DMS 273 treated with DMSO at 0.1 percent for 48 hours (cell line): ENCODE measurements at places on chromosomes 7 and 10.

- DNase-seq, result no peak
These were observed 2.9 kb upstream of the CFAP46 start for GRCh38 chr10:132945125-132945893.

DNA sequence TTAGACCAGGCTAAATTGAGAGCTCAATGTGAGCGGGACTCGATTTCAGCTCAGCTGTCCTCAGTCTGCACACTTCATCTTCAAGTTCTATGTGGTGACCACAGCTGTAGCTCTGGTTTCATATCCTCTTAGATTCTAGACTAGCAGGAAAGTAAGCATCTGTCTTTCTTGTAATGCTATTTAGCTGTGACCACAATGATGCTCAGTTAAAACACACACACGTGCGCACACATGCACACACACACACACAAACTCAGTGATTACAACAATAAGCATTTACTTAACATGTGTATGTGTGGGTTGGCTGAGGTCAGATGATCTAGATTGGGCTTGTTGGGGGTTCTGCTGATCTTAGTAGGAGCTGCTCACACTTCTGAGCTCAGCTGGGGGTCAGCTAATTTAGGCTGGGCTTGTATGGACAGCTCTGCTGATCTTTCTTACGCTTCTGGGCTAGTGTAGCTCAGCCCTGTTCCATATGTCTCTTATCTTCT lies 82.5 kb downstream of the ZNF365 start:
- DNase-seq, result no peak

DNA sequence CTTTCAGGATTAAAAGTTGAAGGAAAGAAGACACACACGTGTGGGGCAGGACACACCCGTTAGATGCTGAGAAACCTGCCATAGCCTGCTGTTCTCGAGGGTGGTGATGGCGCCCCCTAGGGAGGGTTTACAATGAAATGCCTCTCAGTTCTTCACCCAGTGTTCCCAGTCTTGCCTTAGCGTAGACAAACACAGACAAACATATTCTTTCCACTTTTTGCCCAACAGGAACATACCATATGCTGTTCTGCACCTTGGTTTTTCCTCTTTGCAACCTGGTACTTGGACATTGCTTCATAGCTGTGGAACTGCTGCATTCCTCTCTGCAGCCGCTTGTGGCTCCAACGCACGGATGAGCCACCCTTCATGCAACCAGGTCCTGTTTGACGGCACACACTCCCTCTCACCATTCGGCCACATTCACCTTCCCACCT lies 23.3 kb upstream of the HSPA12A start:
- DNase-seq, result no peak

DNA sequence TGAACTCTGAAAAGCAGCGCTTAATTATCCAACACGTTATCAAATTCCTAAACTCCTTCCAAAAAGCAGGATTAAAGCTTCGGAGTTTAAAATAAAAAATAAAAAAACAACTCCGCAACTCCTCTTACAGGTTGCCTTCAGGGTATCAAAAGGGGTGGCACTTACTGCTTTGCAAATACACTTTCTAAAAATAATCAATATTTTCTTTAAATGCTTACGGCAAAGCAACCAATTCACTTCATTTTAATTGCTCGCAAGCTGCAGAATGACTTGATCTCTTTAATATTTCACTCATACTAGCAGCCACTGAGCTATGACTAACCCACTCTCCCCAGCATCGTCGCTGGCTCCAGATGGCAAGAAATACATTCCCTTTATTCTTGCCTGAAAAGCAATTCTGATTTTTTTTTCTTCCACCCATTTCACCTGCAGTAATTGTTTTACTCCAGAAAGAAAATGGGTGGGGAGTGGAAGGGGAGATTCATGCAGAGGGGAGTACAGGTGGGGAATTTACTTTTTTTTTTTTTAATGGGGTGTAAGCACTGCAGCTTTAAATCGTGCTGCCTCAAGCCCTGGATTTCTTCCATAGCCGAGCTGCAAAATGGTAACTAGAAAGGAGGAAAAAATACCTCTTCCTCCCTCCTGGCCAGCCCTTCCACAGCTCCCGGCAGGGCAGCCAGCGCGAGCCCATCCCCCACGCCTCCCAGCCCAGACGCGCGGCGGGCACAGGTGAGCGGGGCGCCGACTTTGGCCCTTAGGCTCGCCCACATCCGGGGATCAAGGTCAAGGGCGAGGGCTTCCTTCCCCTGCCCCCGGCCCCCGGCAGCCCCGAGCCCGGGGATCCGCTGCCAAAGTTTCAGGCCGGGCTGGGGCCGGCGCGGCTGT lies 54.2 kb upstream of the FHIP2A start:
- DNase-seq, result no peak

GRCh38 chr7:8379264-8379663 lies 54.1 kb upstream of the NXPH1 start:
- DNase-seq, result peak; percentile 81

DNA sequence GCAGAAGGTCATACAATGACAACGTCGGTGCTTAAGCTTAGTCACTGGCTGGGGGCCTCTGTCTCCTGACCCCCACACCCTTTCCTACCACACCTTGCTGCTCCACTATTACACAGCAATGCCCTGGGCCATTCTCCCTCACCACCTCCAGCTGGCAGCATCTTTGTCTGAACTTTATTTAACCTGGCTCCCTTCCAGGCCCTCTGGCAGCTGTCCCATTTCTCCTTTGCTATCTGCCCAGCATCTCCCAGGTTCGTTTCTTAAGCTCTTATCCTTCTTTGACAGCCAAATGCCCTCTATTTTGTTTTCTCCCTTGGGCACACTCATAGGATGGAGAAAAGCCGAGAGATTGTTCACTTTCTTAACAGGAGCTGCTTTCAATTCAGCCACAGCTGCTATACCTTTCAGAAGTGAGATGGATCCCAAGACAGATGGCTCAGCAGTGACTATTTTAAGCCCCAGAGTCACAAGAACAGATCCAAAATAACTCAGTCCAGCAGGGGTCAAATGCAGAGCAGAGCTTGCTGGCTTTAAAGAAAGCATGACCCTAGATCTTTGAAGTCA lies 1277.1 kb upstream of the AUTS2 start:
- DNase-seq, result peak; percentile 99

GRCh38 chr7:35652124-35652523 lies 42.8 kb downstream of the HERPUD2 start:
- DNase-seq, result no peak

DNA sequence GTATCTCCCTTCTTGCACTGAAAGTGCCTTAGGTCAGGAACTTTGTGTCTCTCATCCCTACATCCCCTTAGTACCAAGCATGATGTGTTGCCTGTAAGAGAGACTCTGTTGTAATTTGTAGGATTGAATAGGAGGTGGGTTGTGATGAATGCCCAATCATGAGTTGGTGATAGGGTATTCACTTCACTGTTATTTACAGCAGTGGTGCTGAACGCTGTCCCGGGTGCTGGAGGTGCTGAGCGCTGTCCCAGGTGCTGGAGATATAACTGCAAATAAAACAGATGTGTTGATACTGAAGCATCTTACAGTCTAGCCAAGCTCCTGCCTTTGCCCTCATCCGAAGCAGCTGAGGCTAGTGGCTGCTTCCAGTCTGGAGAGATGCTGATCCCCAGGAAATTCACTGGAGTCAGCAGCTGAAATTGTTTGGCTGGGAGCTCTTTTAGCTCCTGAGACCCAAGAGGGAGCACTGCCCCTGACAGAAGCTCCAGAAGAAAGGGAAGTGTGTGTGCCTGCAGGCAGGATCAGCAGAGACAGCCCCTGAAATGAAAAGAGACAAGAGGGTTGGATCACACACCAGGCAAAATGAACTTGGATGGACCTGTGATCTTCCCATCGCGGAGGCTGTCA lies 183.4 kb downstream of the SORCS3 start:
- no peak for DNase-seq

GRCh38 chr10:9229702-9230244 lies 1175.3 kb downstream of the GATA3 start:
- no peak for DNase-seq

- no peak for DNase-seq
These were observed 48.9 kb upstream of the PDCD4 start for GRCh38 chr10:110822712-110823311.

- no peak for DNase-seq
These were observed 30.0 kb upstream of the BPGM start for GRCh38 chr7:134616611-134617010.

DNA sequence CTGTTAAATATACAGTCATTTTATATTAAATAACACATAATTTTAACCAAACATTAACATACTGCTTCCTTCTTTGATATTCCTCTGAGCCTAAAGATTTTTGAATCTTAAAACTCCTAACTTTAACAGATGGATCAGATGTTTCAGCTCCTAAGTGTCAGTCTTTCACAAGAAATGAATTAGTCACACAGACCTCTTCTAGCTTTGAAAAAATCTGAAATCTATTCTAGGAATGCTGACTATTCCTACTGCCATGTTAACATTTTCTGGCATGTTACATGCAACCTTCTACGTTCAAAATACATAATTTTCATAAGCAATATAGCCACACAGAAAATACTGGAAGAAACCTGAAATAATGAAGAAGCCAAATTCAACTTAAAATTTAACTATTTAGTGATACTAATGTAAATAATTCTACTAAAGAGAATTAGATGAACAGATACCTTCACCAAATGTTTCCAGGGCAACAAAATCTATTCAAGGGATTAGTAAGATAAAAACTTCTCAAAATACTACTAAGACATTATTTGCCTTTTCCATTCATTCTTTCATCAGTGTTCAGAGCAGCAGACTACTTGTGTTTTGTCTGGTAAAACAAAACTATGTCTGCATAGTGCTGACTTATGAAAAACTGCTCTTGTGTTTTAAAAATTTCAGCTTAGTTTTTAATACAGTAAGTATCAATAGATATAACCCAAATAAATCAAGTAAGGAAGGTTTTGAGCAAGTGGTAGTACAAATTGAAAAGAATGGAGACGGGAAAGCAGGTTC lies 9.2 kb downstream of the JMJD1C start:
- no peak for DNase-seq

DNA sequence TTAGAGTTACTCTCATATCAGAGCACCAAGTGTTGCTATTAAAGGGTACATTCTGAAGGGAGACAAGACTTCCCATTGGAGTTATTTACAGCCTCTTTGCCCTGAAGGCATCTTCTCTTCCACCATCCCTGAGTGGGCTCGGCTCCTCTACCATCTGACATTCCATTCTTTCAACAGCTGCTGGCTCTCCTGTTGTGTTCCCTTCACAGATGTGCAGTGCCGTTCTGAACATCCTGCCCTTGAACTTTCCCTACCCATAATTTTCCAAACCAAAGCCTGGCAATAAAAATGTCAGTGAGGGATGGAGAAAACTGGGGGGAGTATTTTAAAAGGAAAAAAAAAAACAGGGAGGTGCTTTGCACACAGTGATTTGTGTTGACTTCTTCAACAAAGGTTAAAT lies 392.9 kb downstream of the KCNMA1 start:
- DNase-seq, result no peak

- DNase-seq, result no peak
These were observed 45.2 kb downstream of the STAM start for GRCh38 chr10:17689137-17689536.

GRCh38 chr7:110397927-110398660 lies 692.8 kb upstream of the LRRN3 start:
- DNase-seq, result no peak

GRCh38 chr7:80100254-80100653 lies 34.4 kb upstream of the GNAI1 start:
- no peak for DNase-seq

DNA sequence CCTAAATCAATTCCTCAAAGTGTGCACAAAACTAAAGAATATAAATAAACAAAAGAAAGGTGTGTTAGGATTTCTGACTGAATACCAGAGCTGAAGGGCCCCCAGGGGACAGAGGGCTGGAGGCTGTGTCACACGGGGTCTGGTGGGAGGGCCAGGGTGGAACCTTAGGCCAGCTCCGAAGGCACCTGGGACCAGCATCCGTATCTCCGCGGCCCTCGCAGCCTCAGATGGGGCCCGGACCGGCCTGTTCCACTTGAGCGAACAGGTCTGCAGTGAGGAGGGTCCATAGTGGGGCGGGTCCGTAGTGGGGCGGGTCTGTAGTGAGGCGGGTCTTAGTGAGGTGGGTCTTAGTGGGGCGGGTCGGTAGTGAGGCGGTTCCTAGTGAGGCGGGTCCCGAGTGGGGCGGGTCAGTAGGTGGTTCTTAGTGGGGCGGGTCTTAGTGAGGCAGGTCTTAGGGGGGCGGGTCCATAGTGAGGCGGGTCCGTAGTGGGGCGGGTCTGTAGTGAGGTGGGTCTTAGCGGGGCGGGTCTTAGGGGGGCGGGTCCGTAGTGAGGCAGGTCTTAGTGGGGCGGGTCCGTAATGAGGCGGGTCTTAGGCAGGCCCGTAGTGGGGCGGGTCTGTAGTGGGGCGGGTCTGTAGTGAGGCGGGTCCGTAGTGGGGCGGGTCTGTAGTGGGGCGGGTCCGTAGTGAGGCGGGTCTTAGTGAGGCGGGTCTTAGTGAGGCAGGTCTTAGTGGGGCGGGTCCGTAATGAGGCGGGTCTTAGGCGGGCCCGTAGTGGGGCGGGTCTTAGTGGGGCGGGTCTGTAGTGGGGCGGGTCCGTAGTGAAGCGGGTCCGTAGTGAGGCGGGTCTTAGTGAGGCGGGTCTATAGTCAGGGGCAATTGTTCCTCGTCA lies 15.1 kb downstream of the GPR146 start:
- no peak for DNase-seq

- no peak for DNase-seq
These were observed 90.7 kb downstream of the LRRC4 start for GRCh38 chr7:127940381-127941160.

DNA sequence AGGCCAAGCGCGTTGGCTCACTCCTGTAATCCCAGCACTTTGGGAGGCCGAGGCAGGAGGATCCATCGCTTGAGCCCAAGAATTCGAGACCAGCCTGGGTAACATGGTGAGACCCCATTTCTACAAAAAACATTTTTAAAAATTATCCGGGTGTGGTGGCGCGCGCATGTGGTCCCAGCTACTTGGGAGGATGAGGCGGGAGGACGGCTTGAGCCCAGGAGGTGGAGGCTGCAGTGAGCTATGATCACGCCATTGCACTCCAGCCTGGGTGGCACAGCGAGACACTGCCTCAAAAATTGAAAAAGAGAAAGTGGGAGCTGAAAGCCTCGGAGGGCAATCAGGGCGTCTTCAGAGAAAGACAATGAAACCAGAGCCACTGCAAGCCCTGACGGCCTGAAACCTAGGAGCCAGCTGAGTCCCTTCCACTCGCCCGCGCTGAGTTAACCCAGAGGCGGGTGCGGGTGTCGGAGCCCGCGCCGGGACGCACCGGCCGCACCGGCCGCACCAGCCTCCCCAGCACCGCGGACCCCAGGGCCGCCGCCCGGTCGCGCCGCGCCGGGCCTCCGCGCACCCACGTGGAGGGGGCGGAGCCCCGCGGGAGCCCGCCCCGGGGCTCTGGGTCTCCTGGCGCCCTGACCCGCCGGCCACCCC lies 22.4 kb downstream of the ZFAND2A start:
- DNase-seq, result no peak

DNA sequence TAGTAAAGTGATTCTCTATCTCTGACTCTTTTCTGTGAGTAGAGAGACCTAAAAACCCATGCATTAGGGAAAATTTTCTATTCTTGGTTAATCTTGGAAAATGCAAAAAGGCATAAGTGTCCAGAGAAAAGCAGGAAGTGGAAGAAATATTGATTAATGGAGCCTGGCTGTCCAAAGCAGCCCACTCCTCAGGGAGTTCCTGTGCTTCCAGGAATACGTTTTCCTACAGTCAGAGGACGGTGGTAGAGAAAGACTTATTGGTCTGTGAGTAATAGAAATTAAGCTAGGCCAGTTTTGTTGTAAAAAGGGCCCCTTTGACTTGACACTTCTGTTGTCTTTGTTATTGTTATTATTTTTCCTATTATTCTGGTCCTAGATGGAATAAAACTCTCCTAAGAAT lies 157.8 kb downstream of the NRP1 start:
- DNase-seq, result no peak
